ENCODE measurements at places on chromosomes 12 and 14.

DNA sequence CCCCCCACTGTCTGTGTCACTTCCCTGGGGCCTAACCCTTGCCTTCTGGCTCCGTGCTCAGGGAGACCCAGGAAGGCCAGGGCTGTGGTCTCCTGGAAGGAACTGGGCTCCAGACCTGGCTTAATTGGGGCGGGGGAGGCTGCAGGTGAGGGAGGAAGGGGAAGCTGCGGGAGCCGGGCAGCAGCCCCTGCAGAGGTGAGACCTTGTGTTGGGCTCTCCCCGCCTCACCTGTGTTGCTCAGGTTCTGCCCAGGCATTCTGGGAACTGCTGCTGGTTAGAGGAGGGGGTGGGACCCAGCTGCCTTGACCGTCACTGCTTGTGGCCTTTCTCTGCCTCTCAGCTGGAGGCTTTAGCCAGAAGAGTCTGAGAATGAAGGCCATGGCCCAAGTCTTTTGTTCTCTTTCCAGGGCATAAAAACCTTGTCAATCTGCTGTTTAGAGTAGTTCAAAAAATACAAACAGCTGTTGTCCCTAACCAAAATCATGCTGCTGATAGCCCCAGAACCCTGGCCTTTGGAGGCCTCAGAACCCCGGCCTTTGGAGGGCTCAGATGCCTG is 247.6 kb downstream of the CHST11 start:
- no peak for DNase-seq

- no peak for DNase-seq
These were observed 224.3 kb upstream of the AMIGO2 start for GRCh38 chr12:47303995-47304560.

DNA sequence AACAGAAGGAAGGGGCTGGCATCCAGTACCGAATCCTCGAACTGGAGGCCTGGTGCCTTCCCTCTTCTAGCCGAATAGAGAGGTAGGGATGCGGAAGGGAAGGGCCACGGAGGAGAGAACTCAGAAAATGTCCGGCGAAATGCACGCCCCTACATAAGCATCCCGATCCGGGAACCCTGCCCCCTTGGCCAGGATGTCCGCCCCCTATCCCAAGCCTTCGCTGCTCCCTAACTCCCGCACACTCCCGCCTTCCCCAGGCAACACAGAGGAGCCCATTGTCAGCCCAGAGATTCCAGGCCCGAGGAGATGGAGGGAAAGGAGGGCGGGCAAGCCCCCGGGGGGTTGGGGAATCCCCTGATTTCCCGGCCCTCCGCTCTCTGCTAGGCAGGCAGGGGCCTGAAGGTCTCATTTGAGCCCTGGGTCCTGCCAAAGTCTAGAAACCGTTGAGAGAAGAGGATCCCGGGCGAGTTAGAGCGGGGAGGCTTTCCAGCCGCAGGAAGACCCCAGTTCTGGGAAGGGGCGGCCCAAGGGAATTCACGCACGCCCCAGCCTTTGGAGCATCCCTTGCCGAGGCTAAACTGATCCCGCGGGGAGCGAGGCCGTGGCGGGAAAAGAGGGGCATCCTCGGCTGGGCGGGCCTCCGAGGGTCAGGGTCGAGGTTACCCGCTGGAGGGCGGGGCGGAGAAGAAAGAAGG is 569 bp upstream of the ARHGEF40 start:
- DNase-seq, result no peak

- DNase-seq, result peak; percentile 1
These were observed 14.5 kb upstream of the CCT2 start for GRCh38 chr12:69570545-69571399.

DNA sequence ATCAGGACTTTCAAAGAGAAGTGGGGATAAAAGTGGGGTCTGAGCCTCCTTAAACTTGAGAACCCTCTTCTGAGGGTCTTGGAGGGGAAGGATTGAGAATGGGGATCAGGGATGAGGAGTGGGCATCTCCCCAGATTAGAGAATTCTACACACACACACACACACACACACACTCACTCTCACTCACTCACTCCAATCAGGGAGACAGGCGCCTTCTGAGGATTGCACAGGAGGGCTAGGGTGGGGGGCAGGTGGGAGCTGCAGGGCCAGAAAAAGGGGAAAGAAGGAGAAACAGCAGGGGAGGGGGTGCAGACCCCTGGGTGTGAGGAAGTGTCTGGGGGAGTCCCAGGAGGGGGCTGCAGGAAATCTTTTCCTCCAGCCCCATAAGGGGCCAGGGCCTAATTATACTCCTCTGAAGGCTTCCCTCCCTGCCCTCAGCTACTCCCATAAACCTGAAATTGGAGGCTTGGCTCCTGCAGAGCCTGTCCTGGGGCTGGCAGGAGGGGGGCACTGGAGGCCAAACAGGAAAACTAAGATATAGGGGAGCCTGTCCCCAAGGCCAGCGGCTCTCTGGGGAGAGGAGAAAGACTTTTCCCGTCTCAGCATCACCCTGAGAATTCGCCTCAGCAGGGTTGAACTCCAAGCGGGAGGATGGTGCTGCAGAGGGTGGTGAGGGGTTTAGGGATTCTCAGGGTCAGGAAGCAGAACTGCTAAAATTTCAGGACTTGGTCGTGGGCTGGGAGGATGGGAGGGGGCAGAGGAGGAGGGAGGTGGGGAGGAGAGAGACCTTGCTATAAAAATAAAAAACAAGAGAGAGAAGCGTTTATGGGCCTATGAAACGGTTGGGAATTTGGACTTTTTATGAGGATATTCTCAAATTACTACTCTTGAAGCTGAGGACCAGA is 1.6 kb downstream of the HOXC9 start:
- DNase-seq, result no peak

- no peak for DNase-seq
These were observed 387 bp upstream of the GSC start for GRCh38 chr14:94770251-94770749.

- DNase-seq, result no peak
These were observed 639.9 kb downstream of the DIO2 start for GRCh38 chr14:79571366-79571765.

DNA sequence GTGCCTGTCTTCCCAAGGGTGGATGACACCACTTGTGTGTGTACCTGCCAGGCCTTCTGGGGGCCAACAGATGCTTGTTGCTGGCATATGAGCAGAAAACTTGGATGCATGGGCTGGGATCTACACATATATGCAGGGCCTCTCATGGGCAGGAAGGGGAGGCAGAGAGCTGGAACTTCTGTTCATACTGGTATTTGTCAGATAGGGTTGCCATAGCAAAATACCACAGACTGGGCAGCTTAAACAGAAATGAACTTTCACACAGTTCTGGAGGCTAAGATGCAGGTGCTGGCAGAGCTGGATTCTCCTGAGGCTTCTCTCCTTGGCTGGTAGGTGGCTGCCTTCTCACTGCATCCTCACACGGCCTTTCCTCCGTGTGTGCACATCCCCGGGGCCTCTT is 121.8 kb downstream of the SUDS3 start:
- DNase-seq, result no peak

GRCh38 chr14:105862581-105863239 is 336.3 kb downstream of the TMEM121 start:
- DNase-seq, result no peak

DNA sequence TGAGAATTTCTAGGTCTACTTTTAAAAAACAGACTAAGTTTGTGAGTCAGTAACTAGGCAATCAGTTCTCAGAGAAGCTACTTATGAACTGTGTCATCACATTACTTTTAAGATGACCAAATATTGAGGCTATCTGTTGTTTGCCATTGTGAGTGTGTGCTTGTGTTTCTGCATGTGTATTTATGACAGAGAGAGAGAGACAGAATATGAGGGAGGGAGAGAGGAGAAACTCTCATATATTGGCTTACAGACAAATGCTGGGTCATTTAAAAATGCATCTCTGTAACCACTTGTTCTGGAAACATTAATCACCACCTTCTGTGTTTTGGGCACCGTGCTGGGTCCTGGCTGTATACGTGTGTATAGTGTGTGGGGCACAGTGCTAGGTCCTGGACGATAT is 161.5 kb upstream of the FRMD6 start:
- DNase-seq, result no peak

- DNase-seq, result no peak
These were observed 53.4 kb upstream of the ANO4 start for GRCh38 chr12:100741084-100741711.

DNA sequence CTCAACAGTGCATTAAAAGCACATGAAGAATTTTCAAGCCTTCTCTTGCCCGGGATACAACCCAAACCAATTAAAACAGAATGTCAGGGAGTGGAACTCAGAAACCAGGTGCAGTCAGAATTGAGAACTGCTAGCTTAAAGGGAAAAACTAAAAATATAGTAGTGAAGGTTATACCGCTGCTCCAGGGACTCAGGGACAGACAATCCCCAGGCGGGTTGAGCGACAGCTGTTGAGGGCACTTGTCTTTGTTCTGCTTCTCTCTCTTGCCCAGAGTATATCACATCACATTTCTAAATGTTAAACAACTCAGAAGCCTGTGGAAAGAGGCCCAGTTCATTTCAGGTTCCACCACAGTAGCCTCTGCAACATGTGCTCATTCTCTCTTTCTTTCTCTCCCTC is 93.1 kb downstream of the SLC5A8 start:
- no peak for DNase-seq

- no peak for DNase-seq
These were observed 413 bp upstream of the TUBA1C start for GRCh38 chr12:49264466-49264872.

GRCh38 chr12:92301356-92301755 is 155.7 kb upstream of the BTG1 start:
- DNase-seq, result no peak
